ENCODE measurements at places on chromosomes 3 and 15.

- DNase-seq, result no peak
These were observed 104.2 kb upstream of the THRB start for GRCh38 chr3:24598695-24599470.

- DNase-seq, result no peak
These were observed 360.4 kb downstream of the EFHB start for GRCh38 chr3:19573644-19574043.

DNA sequence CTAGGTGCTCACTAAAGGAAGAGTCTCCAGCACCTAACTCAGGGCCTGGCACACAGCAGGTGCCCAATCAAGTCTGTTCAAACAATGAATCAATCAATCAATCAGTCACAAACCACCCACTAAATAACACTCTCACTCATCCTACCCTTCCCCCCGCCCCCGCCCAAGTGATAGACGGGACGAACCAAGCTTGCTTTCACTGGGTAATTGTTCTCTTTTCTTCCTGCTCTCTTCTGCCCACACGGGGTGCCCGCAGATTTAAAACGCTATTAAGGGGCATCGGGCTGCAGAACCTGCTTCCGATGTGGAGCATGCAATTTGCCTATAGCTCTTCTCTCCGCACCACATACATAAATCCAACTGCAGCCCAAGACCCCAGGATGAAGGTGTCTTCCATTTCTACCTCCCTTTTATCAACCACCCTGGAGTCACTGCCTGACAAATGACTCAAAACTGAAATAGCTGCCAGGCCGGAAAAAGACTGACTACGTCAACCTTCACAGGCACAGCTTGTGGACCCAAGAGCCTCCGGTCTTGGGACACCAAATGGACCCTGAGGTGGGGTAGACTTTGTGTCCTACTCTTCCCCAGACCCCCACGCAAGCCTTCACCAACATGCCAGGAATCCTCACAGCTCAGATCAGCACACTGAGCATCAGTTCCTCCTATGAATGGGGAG lies 1.7 kb downstream of the KLHL25 start:
- DNase-seq, result peak; percentile 34

- no peak for DNase-seq
These were observed 96.8 kb downstream of the DHX36 start for GRCh38 chr3:154227531-154227930.

DNA sequence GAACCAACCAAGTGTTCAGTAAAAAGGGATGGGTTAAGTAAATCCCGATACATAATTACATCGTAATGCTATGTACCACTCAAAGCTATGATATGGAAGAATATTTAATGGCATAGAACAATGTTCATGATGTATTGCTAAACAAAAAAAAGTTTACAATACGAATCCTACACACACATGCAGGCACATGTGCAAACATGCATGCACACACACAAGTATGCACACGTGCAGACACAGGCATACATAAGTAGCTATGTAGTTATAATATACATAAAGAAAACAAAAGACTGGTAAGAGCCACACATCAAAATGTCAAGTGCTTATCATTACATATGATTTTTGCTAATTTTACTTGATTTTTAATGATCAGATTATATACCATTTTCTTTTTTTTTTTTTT lies 74.2 kb downstream of the ARRDC4 start:
- DNase-seq, result no peak

DNA sequence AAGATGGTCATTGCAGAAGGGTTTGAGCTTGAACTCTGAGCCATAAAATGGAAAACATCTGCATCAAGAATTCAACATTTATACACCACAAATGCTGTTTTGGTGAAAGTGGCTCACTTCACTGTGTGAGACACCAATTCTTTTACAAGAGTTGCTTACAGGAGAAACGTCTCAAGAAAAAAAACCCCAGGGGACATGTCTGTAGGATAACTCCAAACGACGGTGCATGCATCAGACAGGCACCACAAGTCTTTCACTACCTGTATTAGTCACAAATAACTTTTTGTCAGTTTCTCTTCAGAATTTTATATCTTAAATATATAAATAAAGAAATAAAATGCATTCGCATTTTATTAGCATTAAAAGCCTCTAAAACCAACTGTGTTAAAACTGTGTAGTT lies 164.3 kb downstream of the EFHB start:
- no peak for DNase-seq

- DNase-seq, result no peak
These were observed 87.6 kb downstream of the DPH6 start for GRCh38 chr15:35458176-35458856.

DNA sequence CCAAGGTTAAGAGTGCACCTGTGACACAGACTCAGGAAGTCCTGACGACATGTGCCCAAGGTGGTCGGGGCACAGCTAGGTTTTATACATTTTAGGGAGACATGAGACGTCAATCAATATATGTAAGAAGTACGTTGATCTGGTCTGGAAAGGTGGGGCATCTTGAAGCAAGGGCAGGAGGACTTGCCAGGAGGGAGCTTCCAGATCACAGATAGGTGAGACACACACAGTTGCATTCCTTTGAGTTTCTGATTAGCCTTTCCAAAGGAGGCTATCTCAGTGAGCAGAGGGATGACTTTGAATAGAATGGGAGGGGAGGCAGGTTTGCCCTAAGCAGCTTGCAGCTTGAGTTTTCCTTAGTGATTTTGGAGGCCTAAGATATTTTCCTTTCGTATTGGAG lies 257.4 kb downstream of the CGGBP1 start:
- DNase-seq, result no peak

DNA sequence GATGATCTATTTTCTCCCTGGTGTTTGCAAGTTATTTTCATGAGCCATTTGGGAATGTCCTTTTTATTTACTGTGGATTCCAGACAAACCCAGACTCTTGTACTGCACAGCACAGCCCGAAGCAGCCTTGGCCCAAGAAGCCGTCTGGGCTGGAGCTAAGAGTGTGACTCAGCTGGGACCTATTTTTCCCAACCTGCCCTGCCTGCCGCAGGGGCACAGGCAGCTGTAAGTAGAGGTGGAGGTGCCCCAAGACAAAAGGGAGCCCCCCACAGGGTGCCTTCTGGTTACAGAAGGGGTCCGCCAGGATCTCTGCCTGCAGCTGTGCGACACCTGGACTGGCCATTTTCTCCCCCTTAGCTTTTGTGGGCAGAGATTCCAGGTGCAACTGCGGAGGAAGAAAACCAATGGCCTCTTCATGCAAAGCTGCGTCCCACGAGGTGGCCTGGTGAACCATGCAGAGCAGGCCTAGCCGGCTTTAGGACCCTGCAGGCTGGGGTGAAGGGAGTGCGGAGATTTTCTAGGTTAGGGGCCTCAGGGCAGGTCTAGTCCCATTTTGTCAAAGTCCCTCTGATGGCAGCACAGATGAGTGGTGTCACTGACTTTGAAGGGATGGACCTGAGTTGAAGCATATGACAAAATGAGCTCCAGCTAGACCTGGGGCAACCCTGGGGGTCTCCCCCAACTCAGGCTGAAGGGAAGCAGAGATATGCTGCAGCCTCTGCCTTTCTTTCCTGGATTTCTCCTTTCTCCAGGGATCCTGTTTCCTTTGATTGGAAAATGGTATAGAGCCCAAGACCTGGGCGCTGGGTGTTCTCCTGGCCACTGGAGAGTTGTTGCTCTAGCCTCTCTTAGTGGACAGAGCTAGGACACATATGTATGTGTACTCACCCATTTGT lies 131.2 kb downstream of the KLF13 start:
- no peak for DNase-seq

DNA sequence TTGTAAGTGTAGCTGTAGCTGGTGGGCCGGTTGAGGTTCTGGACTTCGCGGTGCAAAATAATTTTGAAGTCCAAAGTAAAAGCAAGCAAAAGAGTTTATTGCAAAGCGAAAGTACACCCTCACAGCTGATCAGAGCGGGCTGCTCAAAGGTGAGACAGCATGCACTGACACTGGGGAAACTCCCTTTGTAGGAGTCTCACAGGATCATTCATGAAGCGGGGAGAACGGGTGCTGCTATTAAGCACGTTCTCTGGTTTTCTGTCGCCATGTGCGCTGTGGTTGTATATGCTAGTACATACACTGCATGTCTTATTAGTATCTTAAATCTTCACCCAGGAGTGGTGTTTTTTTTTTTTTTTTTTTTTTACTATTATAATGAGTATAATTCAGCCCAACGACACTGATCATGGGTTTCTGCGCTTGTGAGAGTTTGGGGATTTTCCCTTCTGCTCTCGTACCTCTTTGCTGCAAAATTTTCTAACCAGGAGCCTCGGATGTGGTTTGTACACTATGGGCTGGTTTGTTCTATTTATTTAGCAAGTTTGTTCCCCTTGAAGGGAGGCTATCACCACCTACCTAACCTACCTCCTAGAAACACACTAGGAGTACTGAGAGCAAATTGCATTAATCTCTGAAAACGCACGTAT lies 1.4 kb upstream of the AP4E1 start:
- DNase-seq, result peak; percentile 65

DNA sequence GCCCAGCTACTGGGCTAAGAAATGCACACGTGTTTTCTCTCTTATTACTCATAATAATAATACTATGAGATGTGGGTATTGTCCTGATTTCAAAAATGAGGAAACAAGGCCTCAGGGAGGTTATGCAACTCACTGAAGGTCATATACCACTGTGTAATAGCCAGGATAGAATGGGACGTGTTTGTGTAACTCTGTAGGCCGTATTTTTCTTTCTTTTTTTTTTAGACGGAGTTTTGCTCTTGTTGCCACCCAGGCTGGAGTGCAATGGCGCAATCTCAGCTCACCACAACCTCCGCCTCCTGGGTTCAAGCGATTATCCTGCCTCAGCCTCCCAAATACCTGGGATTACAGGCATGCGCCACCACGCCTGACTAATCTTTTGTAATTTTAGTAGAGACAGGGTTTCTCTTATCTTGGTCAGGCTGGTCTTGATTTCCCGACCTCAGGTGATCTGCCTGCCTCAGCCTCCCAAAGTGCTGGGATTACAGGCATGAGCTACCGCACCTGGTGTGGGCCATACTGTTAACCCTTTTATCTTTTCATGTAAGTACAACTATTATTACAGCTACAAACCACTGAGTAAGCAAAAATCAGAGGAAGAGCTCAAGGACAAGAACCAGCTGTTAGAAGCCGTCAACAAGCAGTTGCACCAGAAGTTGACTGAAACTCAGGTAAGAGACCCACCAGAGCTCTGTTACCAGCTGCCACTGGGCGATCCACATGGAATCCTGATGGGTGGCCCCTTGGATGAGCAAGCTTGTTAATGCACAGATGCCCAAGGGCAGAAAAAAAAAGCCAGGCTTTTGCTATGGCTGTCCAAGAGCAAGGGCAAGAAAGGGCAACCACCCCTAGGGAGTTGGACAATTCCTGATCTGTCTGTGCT lies 6.7 kb downstream of the KNSTRN start:
- no peak for DNase-seq

DNA sequence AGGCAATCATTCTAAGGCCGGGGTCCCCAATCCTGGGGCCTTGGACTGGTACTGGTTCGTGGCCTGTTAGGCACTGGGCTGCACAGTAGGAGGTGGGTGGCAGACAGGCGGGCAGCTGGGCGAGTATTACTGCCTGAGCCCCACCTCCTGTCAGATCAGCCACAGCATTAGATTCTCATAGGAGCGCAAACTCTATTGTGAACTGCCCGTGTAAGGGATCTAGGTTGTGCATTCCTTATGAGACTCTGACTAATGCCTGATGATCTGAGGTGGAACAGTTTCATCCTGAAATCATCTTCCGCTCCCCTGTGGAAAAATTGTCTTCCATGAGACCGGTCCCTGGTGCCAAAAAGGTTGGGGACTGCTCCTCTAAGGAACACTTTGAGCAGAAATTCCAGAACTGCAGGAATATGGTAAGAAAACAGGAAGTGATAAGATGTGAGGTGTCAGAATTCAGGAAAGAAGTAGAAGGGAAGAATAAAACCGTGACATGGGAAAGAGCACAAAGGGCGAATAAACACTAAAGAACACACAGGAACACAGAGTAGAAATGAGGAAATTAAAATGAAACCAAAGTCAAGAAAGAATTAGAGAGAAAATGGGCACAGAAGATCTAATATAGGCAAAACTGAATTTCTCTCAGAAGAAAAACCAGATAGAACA lies 57.6 kb downstream of the PDCD6IP start:
- DNase-seq, result no peak

GRCh38 chr3:64444490-64445108 lies 219.3 kb upstream of the PRICKLE2 start:
- no peak for DNase-seq

GRCh38 chr15:81196576-81197254 lies at the start of gene IL16:
TSS of gene IL16 (plus strand) at chr15:81196879. CDS start at chr15:81225400, 28,521 bp downstream.
- DNase-seq, result no peak

DNA sequence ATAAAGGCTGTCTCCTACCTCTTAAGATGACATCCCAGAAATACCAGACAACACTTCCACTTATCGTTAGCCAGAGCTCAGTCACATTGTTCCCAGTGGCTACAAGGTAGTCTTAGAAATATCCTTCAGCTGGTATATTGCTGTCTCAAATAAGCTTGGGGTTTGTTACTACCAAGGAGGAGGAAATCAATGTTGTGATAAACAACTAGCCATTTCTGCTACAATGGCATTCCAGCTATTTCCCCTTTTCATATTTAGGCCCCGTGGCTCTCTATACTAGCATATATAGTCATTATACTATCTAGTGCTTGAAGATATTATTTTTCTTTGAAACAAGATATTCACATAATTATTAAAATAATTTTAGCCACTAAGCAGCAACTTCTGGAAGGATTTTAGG lies 56.5 kb downstream of the VPS8 start:
- no peak for DNase-seq

GRCh38 chr3:71127844-71128243 lies 455.7 kb downstream of the FOXP1 start:
- DNase-seq, result no peak

DNA sequence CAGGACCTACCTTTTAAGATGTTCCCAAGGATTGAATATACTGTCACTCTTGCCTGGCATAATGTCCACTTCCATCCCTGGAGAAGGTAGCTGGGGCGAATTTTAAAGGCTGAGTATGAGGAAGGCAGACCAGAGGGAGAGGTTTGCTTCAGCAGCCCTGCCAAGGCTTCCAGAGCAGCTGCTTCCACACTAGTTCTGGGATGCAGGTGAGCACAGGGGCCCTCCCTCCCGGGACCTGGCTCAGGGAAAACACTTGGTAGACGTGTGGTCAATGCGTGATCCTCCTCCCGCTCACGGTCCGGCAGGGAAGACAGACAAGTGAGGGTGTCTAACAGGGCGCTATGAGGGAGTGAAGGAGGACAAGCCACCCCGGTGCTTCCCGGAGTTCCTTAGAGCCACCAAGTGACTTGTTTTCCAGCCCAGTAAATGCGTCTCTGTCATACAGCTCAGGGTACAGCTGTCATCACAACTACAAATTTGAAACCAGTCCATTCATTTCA lies 327.6 kb downstream of the ARRDC4 start:
- DNase-seq, result no peak

GRCh38 chr15:28921336-28921735 lies 35.6 kb downstream of the APBA2 start:
- no peak for DNase-seq

GRCh38 chr3:105746231-105746996 lies 122.4 kb downstream of the CBLB start:
- DNase-seq, result no peak

GRCh38 chr3:130915567-130916292 lies 21.8 kb downstream of the ATP2C1 start:
- no peak for DNase-seq

- DNase-seq, result no peak
These were observed 14.2 kb downstream of the GPR15 start for GRCh38 chr3:98545940-98546339.

- no peak for DNase-seq
These were observed 15.7 kb downstream of the AQR start for GRCh38 chr15:34953851-34954250.

GRCh38 chr3:186532598-186533072 lies 11.5 kb downstream of the CRYGS start:
- DNase-seq, result no peak

GRCh38 chr3:52318186-52318816 lies 2.2 kb downstream of the DNAH1 start:
- DNase-seq, result no peak

- DNase-seq, result no peak
These were observed 2.6 kb downstream of the ITIH4 start for GRCh38 chr3:52827866-52828376.
